Transverse colon (tissue), 4 donors: ENCODE measurements at places on chromosomes 12 and 14. TPM values are rescaled to one million over a fixed set of nuclear protein-coding genes. Genes with fewer than 3 reads are reported as not detected.
A peak's percentile ranks its signal among the peaks of the same experiment; 100 is the strongest.

Gene PDE3A
- 123 TPM for total RNA-seq

Gene PAPLN
- total RNA-seq, result 9.6 TPM

Gene PTGDR
- 12.3 TPM for total RNA-seq

Gene SSPN
- total RNA-seq, result 4.5 TPM

Gene KLHL28
- total RNA-seq, result 17.6 TPM

Gene PRIM1
- total RNA-seq, result 10.6 TPM

Gene TPCN1
- 1,315 TPM for total RNA-seq

Gene DBX2
- total RNA-seq, result not detected

DNA sequence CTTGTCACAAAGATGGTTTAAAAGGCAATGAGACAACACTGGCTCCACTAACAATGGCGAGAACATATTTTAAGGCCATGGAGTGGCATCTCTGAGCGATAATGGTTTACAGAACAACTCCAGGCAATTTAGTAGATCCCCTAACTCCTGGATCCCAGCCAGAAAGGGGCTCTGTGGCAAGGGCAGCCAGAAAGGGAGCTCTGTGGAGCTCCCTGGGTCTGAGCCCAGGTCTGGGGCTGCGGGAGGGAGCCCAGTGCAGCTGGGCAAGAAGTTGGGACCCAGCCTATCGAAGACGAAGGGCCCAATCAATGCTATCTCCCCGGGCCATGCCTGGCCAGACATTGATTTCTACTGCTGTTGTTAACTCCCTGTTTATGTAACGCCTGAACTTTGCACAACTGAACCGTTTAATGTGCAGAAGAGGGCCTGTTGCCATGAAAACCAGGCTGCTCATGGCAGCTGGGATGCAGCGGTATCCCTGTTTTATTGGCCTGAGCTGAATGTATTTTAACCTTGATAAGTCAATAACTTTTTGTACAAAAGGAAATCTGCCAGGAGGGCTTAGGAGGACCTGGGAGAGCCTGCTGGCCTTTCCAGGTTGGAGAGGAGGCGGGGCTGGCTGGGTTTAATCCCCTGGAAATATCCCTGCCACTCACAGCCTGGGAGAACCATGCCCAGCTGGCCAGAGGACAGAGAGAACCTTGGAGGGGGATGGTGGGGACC is 6.7 kb upstream of the FAM222A start:
- peak; percentile 41 for DNase-seq

DNA sequence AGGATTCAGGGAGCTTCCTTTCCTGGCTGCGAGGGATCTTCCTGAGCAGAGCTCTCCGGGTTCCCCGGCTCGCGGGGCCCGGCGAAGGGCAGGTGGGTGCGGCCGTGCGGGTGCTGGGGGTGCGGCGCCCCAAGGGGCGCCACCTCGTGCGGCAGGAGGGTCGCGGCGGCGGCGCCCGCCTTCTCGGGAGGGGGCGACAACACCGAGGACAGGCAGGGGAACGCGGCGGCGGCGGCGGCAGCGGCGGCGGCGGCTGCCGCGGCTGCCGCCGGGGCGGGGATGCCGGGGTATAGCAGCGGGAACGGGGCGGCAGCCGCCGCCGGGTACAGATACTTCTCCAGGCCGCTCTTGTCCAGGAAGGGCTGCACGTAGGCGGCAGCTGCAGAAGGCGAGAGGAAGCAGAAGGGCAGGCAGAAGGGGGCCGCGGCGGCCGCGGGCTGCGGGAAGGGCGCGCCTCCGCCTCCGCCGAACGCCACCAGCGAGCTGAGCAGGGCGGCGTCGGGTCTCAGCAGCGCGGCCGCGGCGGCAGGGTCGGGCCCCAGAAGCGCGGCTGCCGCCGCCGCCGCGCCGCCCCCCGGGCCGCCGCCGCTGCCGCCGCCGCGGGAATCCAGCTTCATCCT is 2.7 kb downstream of the BHLHE41 start:
- DNase-seq, result no peak

DNA sequence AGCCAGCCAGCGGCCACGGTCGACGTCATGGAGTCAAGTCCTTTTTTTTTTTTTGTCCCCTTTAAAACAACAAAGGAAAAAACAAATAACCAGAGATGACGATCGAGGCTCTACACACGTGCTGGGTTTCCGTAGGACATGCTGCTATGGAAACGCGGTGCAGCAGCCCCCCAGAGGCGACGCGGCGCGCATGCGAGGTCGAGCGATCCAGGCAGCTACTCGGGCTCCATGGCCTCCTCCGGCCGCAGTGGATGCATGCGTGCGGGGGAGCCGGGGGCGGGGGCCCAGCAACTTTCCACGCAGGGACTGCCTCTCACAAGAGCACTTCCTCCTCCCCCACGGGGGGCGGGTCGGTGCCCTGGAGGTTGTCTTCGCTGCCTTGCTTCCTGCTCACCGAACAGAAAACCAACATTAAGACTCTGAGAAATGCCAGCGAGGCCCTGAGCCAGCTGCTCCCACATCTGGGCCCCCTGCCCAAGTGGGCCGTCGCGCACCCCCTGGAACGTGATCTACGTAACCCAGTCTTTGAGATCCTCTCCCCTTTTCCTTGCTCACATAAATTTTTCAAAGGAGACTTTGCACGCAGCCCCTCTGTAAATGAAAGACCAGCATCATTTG is 30.7 kb downstream of the P2RX4 start:
- DNase-seq, result peak; percentile 75

GRCh38 chr12:30830751-30831150 is 76.0 kb upstream of the CAPRIN2 start:
- no peak for DNase-seq

DNA sequence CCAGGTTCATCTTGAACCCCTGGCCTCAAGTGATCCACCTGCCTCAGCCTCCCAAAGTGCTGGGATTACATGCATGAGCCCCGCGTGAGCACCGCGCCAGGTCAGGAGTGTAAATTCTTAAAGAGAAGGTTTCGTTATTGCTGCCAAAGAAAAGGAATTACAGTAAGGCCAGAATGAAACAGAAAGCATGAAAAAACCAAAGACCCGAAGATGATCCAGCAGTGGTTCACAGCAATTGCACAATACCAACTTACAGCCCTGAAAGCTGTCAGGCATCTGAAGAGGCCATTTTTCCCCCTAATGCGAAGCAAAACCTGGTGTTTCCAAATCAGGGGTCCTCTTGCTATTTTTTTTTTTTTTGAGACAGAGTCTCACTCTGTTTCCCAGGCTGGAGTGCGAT is 10.3 kb downstream of the RBM23 start:
- DNase-seq, result no peak

DNA sequence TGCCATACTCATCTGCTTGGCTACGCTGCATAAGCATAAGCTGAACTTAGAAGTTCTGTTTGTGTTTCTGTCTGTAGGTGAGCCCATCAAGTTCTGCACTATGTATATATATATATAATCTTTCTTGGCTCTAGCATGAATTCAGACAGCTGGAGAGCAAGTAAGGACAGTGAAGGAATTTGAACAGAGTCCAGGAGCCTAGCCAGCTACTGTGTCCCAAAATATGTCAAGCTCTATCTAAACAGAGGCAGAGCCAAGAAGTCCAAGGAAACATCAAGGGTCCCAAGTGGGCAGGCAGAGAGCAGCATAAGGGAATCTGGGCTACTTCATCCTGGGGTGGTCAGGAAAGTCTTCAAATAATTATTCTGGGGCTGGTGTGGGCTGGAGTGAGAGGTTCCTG is 118.5 kb upstream of the NPAS3 start:
- DNase-seq, result no peak

DNA sequence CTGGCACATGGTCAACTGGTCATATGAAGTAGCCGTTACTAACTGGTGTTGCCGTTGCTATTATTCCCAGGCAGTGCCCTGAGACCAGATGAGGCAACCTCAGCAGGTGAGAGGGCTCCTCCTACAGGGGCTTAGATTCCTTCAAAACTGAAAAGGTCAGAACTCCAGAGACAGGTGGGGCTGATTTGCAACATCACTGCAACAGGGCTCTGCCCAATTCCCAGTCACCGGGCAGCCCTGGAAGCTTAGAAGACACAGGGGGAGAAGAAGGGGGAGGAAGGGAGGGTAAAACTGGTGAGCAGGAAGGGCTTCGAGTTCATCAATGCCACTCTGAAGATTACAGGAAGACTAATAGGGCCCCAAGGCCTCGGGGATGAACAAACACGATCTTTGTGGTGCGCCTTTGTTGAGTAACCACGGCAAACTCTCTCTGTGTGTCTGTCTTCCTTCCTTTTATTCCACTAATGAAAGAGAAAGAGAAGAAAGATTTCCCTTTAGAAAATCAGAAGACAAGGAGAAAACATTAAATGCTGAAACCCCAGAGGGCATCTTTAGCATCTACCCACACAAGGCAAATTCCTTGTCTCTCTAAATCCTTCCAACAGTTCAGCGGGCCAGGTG is 749.1 kb upstream of the TBX3 start:
- DNase-seq, result no peak

- DNase-seq, result no peak
These were observed 64.2 kb downstream of the LLPH start for GRCh38 chr12:66066137-66066928.

GRCh38 chr14:95500201-95500681 is 16.2 kb downstream of the SYNE3 start:
- DNase-seq, result peak; percentile 52

DNA sequence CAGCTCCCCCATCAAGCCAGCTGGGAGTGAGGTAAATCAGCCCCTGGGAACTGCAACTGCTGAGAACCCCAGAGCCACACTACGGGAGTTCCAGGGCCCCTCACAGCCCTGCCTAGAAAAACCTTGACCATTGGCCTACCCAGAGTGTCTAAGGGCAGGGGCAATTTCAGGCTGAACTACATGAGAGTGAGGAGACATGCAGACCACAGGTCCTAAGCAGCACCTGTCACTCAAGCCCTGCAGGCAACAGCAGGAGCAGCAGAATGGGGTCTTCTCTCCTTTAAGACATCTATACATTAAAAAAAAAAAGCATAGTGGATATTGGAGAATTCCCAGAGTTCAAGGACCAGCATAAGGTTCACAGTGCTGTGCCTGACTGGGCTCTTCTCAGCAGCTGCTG is 4.9 kb downstream of the NCKAP5L start:
- DNase-seq, result no peak

DNA sequence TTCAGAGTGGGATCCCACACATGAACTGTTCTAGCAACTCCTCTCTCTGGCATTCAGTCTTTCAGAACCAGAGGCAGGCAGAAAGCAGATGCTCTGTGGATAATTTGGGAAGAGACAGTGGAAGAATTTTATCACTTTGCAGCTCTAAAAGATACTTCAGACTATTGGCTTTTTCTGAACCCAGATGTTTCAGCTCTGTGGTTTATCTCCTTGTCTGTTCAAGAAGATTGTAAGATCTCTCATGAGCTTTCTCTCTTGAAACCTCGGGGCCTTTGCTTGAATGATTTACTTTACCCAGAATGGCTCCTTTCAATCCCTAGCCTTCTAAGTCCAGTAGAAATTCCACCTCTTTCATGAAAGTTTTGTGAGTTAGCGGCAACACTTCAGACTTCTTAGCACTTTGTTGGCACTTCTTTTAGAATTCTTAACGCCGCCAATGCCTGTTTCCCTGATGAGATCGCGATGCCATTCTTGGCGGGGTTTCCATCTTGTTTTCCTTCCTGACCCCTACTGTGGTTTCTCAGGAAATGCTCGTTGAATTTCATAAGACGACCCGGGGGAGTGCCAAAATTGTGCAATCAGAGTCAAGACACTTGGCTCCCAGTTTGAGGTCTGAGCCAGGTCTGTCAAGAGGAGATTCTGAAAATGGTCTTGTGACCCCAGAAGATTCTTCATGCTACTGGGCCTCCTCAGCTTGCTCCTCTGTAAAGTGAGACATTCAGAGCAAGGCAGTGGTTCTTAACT is 107.0 kb upstream of the PRICKLE1 start:
- peak; percentile 61 for DNase-seq

GRCh38 chr12:128007250-128007649 is 259.7 kb upstream of the TMEM132C start:
- no peak for DNase-seq

- DNase-seq, result no peak
These were observed 22.2 kb downstream of the AGAP2 start for GRCh38 chr12:57716305-57716704.

GRCh38 chr12:128121424-128121823 is 145.5 kb upstream of the TMEM132C start:
- no peak for DNase-seq

GRCh38 chr14:72217135-72217534 is 284.9 kb downstream of the RGS6 start:
- DNase-seq, result no peak

- peak; percentile 64 for DNase-seq
These were observed 1.4 kb downstream of the SLC25A29 start for GRCh38 chr14:100304825-100305323.

- DNase-seq, result no peak
These were observed 16.0 kb upstream of the CMKLR1 start for GRCh38 chr12:108355069-108355468.

DNA sequence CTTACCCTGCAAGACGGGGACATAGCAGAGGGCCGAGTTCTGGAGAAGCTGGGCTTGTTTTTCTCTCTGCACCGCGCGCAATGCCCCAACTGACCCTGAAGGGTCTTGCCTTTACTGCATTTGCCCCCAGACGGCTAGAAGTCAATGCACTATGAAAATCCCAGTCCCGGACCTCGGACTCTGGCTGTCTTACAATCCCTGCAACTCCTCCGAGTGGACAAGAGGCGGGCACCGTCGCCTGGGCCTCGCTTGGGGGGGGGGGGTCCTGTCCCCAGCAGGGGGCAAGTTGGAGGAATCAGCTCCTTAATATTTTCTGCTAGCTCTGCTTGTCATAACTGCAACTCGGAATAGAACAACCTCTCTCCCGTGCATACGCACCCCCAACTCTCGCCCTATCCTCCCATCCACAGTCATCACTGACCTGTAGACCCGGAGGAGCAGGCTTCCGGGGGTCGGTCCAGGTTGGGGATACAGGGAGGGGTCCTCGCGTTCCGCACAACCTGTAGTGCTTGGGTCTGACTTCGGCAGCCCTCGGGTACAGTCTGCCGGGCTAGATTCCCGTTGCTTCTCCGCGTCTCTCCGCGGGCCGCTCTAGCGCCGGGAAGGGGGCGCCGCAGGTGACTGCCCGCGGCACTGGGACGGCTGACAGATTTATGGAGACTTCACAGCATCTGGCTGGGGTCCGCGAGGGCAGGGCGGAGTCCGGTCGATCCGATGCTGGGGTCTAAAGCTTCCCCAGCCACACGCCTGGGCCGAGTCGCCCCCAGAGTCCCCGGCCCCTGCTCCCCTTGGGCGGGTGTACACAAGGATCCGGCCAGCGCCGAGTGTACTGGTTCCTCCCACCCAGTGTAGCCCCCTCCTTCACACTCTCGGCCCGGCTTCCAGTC is 3.3 kb upstream of the PAX9 start:
- DNase-seq, result no peak

DNA sequence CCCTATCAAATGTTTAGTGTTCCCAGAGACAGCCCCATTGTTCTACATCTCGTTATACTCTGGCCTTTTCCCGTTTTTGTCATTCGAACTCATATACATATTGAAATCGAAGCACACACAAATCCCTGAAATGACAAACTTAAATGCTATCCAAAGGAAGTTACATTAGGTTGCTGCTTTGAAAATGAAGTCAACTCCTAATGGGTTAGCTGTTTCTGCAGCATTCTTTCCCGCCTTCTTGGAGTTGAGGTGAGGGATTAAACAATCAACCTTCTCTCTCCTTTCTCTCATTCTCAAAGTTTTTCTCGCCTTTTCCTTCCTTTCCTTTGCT is 642 bp upstream of the PHC1 start:
- no peak for DNase-seq
